HCT116 (cell line): ENCODE measurements at places on chromosomes 7 and 10.

GRCh38 chr7:1741751-1742554 is 71.9 kb downstream of the ELFN1 start:
- peak; percentile 66 for DNase-seq
- H3K27me3 ChIP-seq, result no peaks in the 10 kb centered on the region
- no peaks in the 10 kb centered on the region for H3K36me3 ChIP-seq
- H3K4me3 ChIP-seq, result peak overlapping the region; percentile 100

DNA sequence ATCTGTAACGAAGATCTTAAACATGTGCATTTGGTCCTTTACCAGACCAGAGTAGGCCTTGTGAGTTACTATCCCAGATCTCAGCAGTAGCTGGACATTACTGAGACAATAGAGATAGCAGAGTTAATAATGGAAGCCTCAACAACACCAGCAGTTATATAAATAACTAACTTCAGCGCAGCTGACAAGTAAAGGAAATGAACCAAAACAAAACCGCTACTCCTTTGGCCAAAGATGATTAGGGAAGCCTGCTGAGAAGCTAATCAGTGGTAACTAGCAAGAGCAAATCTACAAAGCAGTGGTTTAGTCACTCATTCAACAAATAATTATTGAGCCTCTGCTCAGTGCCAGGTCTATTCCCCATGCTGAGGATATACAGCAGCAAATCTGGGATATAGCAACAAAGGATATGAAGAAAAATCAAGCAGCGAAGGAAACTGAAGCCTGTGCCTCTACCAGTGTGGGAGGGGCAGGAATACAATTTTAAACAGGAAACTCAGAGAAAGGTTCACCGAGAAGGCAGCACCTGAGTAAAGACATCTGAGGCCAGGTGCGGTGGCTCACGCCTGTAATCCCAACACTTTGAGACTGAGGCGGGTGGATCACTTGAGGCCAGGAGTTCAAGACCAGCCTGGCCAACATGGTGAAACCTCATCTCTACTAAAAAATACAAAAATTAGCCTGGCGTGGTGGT is 103.6 kb downstream of the ELMO1 start:
- no peak for DNase-seq
- no peaks in the 10 kb centered on the region for H3K36me3 ChIP-seq
- no peak overlapping the region for H3K4me3 ChIP-seq
- H3K27me3 ChIP-seq, result peaks cover 16% of the 10 kb centered on the region; the same call in 1 of the 2 replicates

DNA sequence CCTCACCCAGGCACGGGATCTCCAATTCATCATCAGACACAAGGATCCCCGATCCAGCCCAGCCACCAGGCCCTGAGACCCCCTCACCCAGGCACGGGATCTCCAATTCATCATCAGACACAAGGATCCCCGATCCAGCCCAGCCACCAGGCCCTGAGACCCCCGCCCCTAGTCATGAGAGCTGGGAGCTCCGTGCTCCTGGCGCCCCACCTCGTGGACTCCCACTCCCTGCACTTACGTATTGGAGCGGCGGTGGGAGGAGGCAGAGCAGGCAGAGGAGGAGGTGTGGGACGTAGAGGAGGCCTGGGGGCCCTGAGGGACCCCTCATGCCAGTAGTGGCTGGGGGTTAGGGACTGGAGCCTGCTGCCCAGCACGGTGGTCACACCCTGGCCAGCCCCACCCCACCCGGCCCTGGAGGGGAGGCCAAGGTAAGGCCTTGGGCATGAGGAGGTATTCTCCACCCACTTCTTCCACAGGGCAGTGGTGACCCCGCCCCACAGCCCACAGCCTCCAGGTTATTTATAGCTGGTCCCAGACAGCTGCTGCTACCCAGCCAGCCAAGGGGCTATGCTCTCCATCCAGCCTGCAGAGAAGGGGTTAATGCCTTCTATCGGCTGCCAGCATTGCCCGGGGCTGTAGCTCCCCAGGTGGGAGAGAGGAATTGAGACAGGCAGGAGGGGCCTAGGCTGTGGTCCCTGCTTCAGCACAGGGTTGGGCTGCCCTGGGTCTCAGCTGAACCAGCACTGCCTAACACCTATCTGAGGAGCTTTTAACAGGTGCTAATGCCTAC is 17.6 kb upstream of the CRHR2 start:
- peaks cover 20% of the 10 kb centered on the region; the same call in 1 of the 2 replicates for H3K27me3 ChIP-seq
- H3K27ac ChIP-seq, result no peak overlapping the region
- no peak overlapping the region for H3K4me3 ChIP-seq
- H3K36me3 ChIP-seq, result no peaks in the 10 kb centered on the region
- H3K4me1 ChIP-seq, result no peaks in the 10 kb centered on the region

- H3K4me3 ChIP-seq, result no peak overlapping the region
- no peaks in the 10 kb centered on the region for H3K36me3 ChIP-seq
- no peaks in the 10 kb centered on the region for H3K4me1 ChIP-seq
- no peaks in the 10 kb centered on the region for H3K27me3 ChIP-seq
- DNase-seq, result no peak
- no peak overlapping the region for H3K27ac ChIP-seq
Observed at GRCh38 chr7:24042028-24042427, 242.0 kb upstream of the NPY start.

DNA sequence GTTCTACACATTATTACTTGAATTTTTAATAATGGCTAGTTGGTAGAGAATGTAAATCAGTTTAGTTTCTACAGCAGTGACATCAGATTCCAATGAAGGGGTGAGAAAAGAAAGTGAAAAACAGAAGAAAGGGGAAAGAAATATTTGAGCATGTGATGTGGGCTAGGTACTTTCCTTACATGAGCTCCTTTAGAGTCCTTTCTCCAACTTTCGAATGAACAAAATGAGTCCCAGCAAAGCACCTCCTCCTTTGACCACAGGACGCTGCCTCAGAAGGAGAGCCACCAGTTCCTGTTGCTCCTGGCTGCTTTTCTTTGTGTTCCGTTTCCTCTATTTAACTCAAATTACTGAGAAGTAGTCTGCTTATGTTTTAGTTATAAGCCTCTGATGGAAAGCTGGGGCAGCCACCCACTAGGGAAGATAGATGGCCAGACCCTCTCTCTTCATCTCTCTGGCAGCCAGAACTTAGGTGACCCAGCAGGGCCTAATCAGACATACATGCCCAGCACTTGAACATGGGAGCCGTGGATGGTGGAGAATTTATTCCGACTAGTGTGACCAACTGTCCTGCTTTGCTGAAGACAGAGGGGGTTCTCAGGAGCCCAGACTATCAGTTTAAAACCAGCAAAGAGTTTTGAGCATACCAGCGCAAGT is 82.4 kb upstream of the NME8 start:
- no peak overlapping the region for H3K4me3 ChIP-seq
- H3K4me1 ChIP-seq, result no peaks in the 10 kb centered on the region
- no peak for DNase-seq
- no peak overlapping the region for H3K27ac ChIP-seq
- H3K27me3 ChIP-seq, result no peaks in the 10 kb centered on the region

DNA sequence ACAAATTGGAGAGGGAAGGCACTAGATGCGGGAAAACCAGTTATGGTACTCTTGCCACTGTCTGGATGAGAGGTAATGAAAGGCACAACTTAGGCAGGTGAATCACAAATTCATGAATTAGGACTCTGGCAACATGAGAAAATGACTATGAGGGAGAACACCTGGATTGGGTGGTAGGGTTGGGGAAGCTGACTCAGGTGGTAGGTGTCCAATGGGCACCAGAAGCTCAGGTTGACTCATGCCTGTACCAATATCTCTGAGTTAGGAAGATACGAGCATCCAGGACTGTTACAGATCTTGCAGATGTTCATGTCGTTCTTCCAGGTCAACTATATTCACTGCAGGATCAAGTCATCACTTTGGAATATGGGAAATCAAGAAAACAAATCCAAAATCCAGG is 56.7 kb downstream of the NPY start:
- no peak overlapping the region for H3K4me3 ChIP-seq
- peaks cover 9% of the 10 kb centered on the region; the same call in 1 of the 2 replicates for H3K4me1 ChIP-seq
- no peak overlapping the region for H3K27ac ChIP-seq
- no peaks in the 10 kb centered on the region for H3K36me3 ChIP-seq
- no peak for DNase-seq

DNA sequence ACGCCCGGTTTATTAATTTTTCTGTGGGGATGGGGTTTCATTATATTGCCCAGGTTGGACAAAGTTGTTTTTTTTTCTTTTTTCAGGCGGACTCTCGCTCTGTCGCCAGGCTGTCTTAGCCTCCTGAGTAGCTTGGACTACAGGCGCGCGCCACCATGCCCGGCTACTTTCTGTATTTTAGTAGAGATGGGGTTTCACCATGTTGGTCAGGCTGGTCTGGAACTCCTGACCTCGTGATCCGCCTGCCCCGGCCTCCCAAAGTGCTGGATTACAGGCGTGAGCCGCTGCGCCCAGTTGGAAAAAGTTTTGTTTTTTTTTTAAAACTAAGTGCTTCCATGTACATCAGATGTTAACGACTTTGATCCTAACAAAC is 542 bp upstream of the ZNF394 start:
- DNase-seq, result no peak
- peak overlapping the region; percentile 85 for H3K4me3 ChIP-seq
- no peaks in the 10 kb centered on the region for H3K27me3 ChIP-seq
- H3K27ac ChIP-seq, result peak overlapping the region; percentile 74
- peaks cover 12% of the 10 kb centered on the region; the same call in 1 of the 2 replicates for H3K36me3 ChIP-seq

GRCh38 chr10:30755441-30755953 is 125.9 kb upstream of the LYZL2 start:
- no peaks in the 10 kb centered on the region for H3K4me1 ChIP-seq
- DNase-seq, result no peak
- H3K36me3 ChIP-seq, result no peaks in the 10 kb centered on the region
- H3K4me3 ChIP-seq, result no peak overlapping the region

GRCh38 chr7:34675749-34676374 is 17.8 kb downstream of the NPSR1 start:
- no peaks in the 10 kb centered on the region for H3K36me3 ChIP-seq
- H3K27ac ChIP-seq, result no peak overlapping the region
- peak; percentile 13 for DNase-seq
- no peak overlapping the region for H3K4me3 ChIP-seq
- no peaks in the 10 kb centered on the region for H3K27me3 ChIP-seq

- DNase-seq, result no peak
- no peaks in the 10 kb centered on the region for H3K4me1 ChIP-seq
- no peak overlapping the region for H3K27ac ChIP-seq
- H3K4me3 ChIP-seq, result no peak overlapping the region
- H3K36me3 ChIP-seq, result peaks cover 28% of the 10 kb centered on the region
Observed at GRCh38 chr7:2199528-2199927, 33.2 kb downstream of the MAD1L1 start.

DNA sequence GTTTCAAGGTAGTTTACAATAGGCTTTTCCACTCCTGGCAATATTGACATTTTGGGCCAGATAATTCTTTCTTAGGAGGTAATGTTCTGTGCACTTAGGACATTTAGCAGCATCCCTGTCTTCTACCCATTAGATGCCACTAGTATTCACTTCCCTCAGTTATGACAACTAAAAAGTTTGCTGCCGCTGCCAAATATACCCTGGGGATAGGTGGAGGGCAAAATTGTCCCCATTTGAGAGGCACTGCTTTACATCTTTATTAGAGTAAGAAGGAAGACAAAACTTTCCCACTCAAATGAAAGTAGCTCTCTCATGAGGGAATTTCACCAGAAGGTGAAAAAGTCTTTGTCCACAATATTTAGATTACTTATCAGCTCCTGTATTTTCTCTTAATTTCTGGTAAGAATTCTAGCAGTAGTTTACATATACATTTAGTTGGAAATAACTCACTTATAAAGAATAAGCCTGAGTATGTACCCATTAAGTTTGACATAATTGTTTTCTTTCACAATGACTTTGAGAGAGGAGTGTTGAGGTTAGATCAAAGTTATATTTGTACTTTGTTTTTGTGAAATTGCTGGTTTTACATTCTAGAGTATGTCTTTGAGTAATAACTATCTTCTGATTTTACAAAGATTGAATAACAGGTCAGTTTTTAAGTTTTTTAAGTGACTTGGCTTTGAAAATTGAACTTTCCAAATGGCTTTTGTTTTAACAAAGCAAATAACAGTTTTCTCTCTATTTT is 46.0 kb downstream of the HELLS start:
- no peak overlapping the region for H3K27ac ChIP-seq
- peaks cover 54% of the 10 kb centered on the region for H3K36me3 ChIP-seq
- H3K4me3 ChIP-seq, result no peak overlapping the region

DNA sequence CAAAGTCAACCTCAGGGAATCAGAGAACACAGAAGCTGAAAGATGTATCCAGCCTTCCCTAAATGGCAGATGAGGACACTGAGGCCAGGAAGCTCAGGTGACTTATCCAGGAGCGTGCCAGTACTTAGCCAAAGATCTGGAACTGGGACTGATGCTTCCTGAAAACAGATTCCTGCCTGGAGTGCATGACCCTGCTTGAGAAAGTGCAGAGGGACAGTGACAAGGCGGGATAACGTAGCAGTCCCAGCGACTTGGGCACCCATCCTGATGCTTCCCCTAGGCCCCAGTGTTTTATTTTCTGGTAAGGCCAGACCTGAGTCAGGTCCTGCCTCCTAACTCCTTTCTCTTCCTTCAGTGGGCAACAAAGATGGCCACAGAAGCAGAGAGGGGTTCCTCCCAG is 48.6 kb downstream of the KIAA1217 start:
- H3K4me3 ChIP-seq, result no peak overlapping the region
- H3K36me3 ChIP-seq, result no peaks in the 10 kb centered on the region
- no peak overlapping the region for H3K27ac ChIP-seq
- no peaks in the 10 kb centered on the region for H3K4me1 ChIP-seq

DNA sequence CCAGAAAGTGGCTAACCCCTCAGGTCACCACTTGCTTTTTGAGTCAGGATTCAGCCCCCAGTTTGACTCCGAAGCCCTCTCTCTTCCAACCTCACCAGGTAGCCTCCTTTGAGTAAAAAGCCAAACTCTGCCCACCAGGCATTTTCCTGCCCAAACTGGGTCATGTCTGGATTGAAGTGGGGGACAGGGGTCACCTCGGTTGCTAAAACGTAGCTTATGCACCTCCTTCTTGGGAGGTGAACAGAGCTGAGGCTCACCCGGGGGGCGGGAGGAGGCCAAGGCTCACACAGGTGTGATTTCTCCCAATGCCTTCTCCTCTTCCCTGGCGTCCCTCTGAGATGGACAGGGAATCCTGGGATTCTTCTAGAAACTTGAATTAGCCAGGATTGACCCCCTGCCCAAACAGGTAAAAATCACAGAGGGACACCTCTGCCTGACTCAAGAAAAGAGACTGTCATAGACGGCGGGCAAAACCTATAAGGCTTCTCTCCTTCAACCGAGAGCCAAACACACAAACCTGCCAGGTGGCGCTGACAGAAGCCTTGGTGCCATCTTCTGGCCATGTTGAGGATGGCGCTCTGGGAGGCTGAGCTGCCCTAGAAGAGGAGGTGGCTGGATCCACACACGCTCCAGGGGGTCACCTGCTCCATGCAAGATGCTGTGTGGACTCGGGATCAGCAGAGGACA is 51.6 kb downstream of the PRLHR start:
- no peaks in the 10 kb centered on the region for H3K36me3 ChIP-seq
- no peak overlapping the region for H3K4me3 ChIP-seq
- no peaks in the 10 kb centered on the region for H3K4me1 ChIP-seq
- H3K27me3 ChIP-seq, result peaks cover 30% of the 10 kb centered on the region; the same call in 1 of the 2 replicates
- peak; percentile 63 for DNase-seq

DNA sequence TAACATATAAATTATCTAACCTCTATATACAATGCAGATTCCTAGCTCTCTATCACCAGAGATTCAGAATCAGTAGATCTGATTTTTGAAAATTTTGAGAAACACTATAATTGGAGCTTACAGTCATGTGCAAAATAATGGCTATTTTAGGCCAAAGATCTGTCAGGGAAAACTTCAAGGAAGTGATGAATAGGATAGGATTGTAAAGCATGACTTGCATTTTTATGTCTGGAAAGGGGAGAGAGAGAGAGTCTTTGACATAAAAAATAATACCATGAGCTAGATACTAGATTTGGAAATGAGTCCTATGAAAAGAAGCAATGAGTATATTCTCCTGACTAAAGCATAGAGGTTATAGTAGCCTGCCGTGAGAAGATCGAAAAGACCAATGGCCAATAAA is 181.1 kb downstream of the SDHAF3 start:
- no peaks in the 10 kb centered on the region for H3K4me1 ChIP-seq
- no peak overlapping the region for H3K27ac ChIP-seq
- DNase-seq, result no peak
- no peak overlapping the region for H3K4me3 ChIP-seq
- H3K36me3 ChIP-seq, result no peaks in the 10 kb centered on the region
- H3K27me3 ChIP-seq, result no peaks in the 10 kb centered on the region
